ENCODE measurements at places on chromosomes 11 and 22.

- no peak for DNase-seq
Observed at GRCh38 chr11:134332189-134332631, 422 bp downstream of the GLB1L2 start.

DNA sequence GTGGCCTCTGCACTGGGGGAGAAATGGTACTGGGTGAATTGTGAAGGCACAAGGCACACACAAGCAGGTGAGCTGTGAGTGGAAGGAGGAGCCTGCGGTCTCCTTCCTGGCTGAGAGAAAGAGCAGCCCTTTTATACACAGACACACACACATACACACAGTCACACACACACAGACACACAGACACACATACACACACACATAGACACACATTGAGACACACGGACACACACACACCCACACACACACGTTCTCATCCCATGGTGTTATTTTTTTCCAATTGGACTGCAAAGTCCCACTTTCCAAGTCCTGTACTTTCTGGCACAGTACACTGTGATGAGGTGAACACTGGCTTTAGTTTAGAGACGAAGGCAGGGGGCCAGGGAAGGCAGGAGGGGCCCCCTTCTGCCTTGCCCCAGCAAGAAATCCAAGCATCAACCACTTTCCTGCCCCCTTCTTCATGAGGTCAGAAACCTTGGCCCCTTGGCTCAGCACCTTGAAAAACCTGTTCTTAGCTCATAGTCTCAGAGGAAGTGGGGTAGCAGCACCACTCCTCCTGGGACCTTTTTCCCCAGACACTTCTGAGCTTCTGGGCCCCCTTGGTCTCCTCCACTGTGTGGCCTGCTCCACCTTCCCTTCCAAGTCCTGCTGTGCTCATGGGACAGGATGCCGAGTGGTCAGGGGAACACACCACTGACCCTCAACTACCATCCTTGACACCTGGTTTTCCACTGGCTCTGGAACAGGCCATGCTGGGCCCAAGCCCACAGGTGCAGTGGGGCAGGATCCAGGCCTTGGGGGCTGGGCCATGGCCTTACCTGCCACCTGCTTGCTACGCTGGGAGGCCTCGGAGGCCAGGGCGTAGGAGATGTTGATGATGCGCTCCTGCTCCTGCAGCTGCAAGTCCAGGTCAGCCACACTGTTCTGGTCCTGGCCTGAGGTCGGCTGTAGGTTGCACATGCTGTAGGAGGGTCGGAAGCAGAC, 43.8 kb downstream of the C11orf58 start:
- no peak for DNase-seq

- peak; percentile 33 for DNase-seq
Observed at GRCh38 chr11:68890490-68891231, 13.0 kb downstream of the MRPL21 start.

DNA sequence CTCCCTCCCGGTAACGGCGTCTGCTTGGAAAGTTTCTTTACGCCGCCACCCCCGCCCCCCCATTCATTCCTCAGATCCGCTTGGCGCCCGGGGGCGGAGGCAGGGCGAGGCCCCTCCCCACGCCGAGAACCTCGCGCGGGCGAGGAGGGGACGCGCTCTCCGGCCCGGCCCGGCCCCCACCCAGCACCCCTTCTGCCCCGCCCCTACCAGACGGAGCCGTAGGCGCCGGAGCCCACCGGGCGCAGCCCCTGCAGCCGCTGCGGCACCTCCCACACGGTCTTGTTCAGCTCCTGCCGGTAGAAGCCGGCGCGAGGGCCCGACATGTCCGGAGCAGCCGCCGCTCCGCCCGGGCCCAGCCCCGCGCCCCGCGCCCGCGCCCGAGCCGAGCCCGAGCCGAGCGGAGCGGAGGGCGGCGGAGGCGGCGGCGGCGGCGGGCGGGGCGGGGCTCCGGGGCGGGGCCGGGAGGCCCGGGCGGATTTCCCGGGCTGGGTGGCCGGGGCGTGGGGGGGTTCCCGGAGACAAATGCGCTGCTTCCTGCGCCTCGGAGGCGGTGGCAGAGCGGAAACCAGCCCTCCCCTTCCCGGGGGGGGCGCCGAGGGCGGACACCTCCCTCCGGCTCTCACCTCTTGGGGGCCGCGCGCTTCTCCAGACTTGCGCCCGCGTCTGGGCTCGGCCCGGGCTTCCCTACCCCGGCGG, at the start of gene MAPK11:
TSS of gene MAPK11 (minus strand) at position 411 of the 696 bp plus-strand sequence. CDS start at position 323, 88 bp downstream.
- DNase-seq, result no peak

GRCh38 chr11:85886089-85887056, 31.2 kb downstream of the CCDC83 start:
- DNase-seq, result peak; percentile 75

GRCh38 chr11:66996609-66997273, 21.6 kb downstream of the C11orf86 start:
- DNase-seq, result peak; percentile 11

DNA sequence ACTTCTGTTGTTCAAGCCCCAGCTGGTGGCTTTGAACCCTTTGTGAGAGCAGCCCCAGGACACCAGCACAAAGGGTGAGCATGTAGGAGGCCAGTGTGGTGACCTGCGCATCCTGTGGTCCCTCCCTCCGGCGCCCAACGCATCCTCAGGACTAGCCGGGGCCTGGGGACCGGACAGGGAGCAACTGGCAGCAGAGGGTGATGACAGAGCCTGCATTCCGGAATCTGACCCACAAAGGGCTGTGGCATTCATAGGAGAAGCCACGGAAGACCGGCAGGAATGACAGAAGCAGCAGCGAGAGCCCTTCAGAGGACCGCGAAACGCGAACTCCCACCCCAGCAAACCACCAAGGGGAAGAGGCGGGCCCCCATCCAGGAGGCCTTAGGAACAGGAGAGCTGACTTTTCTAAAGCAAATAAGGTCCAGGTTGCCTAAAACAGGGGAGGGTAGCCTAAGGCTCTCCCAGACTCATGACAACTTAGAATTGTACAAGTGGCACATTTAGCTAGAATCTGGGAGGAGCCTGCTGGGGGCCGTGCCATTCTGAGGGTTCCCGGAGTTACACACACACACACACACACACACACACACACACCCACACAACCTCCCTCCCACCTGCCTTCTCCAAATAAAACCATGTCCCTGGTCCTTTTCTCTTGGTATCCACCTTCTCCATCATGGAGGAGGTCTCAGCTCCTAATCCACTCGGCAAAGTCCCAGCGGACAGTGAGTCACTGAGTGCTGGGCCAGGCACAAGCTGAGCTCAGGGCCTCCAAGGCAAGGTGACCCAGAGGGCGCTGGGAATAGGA, 232.7 kb downstream of the CTTN start:
- no peak for DNase-seq

GRCh38 chr11:67530282-67530592, 7.0 kb upstream of the CABP2 start:
- DNase-seq, result no peak

- no peak for DNase-seq
Observed at GRCh38 chr11:73969991-73970800, 12.4 kb downstream of the UCP2 start.

DNA sequence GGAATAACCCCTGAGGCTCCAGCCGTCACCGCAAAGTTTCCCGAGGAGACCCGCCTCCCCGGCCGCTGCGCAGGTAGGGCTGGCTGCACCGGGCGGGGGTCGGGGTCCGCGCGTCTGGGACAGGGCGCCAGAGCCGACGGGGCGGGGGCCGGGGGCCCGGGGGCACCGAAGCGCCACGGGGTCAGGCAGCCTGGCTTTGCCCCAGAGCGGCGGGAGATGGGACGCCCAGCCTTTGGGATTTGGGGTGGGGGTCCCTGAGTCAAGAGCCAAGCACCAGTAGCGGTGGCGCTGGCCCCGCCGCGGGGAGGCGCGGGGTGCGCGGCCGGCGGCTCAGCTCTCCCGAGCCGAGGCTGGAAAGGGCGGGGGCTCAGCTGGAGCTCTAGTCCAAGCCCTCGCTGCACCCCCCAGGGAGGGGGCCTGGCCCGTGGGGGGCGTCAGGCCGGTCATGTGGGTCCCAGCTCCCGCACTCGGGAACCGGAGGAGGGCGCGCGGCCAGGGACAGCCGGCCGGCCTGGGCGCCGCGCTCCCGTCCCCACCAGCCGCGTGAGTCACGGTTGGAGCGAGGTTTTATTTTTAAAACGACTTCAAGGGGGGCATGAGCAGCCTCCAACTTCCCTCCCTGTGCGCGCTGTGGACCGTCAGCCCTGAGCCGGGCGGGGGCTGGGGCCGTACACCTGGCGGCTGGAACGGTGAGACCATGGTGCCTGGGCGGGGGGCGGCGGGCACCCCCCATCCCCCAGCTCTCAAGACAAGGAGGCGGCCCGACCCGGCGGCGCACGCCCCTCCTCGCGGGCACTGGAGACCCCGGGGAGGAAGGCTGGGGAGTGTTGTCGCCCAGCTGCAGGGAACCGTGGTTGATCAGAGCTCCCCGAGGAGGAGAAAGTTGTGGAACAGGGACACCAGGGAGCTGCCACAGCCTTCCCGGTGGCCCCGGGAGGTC, 626 bp downstream of the FLRT1 start:
- no peak for DNase-seq

GRCh38 chr11:116773203-116774097, 663 bp upstream of the BUD13 start:
- DNase-seq, result no peak

DNA sequence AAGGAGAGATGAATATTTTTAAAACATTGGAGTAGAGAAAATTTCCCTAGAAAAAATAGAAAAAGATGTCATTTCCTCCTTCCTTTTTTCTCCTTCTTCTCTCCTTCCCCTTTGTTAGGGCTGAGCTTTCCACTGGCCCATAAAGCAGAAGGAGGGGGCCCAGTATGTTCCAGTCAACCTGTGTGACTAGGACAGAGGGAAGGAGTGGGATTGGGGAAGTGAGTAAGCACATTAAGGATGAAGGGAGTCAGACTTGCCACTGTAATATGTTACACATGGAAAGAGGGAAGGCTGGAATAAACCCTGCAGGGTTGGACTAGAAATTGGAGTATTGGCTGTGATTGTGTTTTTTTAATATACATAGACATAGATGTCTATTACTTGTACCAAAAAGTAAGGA, 20.1 kb upstream of the SPINDOC start:
- DNase-seq, result no peak

DNA sequence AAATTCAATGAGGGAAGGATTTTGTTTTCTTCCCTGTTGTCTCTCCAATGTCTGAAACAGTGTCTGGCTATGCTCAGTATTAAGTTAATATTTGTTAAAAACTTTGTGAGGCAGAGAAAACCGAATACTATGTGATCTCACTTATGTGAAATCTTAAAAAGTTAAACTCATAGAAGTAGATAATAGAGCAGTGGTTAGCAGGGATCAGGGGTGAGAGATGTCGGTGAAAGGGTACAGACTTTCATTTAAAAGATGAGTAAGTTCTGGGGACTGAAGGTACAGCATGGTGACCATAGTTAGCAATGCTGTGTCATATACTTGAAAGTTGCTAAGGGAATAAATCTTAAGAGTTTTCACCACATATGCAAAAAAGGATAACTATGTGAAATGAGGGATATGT, 244.6 kb downstream of the AASDHPPT start:
- no peak for DNase-seq

DNA sequence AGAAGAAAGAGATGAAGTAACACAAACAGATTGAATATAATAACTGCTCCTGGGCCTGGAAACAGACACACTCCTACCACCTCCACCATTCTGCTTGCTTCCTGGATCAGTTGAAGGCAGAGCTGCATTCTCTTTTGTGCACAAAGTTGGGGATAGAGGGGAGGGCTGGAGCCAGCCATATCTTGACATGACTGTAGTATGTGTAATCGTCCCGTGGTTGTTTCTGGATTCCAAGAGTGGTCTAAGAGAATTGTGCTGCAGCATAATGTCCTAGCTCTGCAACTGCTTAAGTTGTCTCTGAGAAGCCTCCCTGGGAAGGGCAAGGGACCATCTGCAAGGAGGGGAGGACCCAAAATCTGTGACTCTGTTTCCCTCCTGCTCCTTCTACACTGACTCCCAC, 3.2 kb downstream of the CRY2 start:
- DNase-seq, result no peak

GRCh38 chr11:11960687-11961086, 47.7 kb downstream of the DKK3 start:
- DNase-seq, result no peak

- no peak for DNase-seq
Observed at GRCh38 chr11:2704896-2705606, 5.3 kb upstream of the KCNQ1OT1 start.

- no peak for DNase-seq
Observed at GRCh38 chr11:34593085-34593484, 27.8 kb upstream of the EHF start.

- DNase-seq, result no peak
Observed at GRCh38 chr11:40241524-40242051, 1217.9 kb downstream of the LRRC4C start.

DNA sequence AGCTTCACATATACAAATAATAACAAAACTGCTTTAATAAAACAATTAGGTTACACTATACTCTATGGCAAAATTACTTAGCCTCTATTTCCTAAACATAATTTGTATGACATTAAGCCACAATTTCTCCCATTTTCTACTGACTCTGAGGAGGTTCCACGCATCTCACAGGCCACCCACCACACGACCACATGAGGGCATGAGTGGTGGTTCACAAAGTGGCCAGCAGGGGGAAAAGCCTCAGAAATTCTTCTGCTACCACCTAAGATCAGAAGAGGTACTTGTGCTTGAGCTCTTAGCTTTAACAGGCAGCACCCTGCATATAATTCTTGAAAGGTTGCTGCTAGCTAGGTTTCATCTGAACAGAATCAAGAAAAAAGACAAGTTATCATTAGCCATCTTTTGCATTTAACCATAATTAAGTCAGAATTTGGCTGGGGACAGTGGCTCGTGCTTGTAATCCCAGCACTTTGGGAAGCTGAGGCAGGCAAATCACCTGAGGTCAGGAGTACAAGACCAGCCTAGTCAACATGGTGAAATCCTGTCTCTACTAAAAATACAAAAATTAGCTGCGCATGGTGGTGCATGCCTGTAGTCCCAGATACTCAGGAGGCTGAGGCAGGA, 7.7 kb downstream of the LPXN start:
- no peak for DNase-seq

DNA sequence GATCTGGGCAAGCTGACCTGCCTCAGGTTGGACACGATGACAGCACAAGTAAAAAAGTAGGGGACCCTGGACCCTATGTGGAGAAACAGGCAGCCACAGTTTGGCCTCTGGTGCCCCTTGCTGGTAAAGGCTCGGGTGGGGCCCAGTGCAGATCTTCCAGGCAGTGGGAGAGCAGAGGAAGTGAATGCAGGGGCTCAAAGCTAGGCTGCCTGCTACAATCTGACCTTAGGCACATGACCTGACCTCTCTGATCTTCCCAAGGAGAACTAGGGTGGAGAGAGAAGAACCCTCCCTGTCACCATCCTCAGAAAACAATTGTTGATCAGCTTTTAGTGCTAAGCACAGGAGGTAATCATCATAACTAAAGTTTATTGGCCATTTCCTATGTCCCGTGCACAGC, 76.5 kb downstream of the PDE2A start:
- no peak for DNase-seq

DNA sequence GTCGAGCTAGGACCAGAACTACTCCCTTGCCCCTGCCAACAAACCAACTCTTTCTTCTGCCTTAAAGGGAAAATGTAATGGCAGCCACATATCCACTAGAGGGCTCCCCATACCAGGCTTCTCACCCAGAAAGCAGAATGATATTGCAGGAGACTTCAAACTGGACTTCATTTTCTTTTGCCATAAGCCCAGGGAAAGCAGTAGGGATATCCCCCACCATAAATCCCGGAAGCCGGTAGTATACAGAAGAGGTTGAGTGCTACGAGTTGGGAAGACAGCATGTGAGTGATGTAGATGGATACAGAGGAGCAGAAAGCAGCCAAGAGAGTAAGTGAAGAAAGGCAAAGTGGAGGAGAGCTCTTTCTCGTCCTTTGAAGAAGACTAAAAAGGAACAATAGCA, 12.1 kb downstream of the PLAAT5 start:
- DNase-seq, result peak; percentile 43

GRCh38 chr11:6391537-6392134, 1.4 kb downstream of the SMPD1 start:
- DNase-seq, result no peak

Data from AG09309 (cell line).